ENCODE measurements at places on chromosomes 7 and 10.

- DNase-seq: no peak
Observed at GRCh38 chr7:138705167-138705566, 4.0 kb upstream of the SVOPL start.

GRCh38 chr7:164882-165660 is 27.3 kb upstream of the FAM20C start:
- DNase-seq: no peak

- DNase-seq: no peak
Observed at GRCh38 chr7:35035511-35035961, 1.7 kb downstream of the DPY19L1 start.

- DNase-seq: no peak
Observed at GRCh38 chr7:96837593-96837992, 127.9 kb upstream of the SEM1 start.

- no peak for DNase-seq
Observed at GRCh38 chr10:125023255-125023654, 81.3 kb downstream of the ZRANB1 start.

GRCh38 chr10:42951486-42952251 is 125.2 kb upstream of the RET start:
- no peak for DNase-seq

GRCh38 chr10:119252470-119253151 is 45.2 kb downstream of the GRK5 start:
- no peak for DNase-seq

- DNase-seq: no peak
Observed at GRCh38 chr10:6347391-6347951, 144.7 kb downstream of the PFKFB3 start.

- no peak for DNase-seq
Observed at GRCh38 chr10:106925191-106925590, 239.3 kb downstream of the SORCS1 start.

DNA sequence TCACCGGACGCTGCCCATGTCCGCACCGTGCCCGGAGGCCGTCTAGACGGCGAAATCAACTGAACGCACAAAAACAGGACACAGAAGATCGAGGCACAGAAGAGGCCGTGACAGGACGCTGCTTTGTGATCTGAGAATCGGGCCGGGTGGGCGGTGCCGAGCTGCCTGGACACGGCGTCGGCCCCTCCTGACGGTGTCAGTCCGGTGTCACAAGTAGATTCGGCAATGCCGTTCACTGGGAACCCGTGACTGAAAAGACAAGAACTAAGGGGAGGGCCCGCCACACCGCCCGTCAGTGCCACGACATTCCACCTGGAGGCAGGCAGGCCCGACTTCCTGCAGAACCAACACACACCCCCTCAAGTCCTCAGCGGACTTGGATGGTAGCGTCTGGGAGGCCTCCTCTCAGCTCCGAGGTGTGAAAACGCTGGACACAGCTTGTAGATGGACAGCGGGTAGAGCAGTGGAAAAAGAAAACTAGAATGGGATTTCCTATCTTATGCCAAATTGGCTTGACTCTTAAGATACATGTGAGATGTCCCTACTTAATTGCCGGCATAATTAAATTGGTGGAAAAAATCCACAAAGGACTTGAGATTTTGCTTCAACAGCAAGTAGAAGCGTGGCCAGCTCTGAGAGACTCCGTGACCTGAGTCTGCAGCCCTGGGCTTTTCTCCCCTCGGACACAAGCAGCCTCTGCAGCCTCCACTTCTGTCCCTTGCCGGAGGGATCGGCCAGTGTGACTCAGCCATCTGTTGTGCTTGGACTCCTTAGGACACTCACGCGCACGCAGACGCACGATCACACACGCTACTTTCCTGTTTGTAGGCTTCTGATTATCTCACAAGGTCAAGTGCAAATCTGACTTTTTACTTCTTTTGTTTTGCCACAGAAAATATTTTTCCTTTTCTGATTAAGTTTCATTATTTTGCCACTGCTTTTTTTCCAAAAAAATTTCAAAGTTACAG is 269.0 kb downstream of the DIP2C start:
- DNase-seq: no peak

DNA sequence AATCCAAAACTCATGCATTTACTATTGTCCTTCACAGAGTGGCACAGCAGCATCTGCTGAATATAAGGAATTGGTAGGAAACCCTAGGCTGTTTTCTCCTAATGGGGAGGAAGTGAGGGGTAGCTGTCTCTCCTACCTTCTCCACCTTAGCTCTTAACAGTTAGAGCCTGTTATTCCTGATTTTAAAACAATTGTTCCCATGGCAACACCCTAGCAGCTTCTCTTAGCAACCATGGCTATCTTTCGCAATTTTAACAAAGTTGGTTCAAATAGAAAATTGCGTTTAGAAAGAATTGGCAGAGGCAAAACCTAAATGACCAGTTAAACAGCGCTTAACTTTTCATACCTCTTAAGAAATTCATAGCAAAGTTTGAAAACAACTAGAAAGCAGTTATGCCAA is 603.4 kb upstream of the AUTS2 start:
- no peak for DNase-seq

GRCh38 chr10:62637249-62638061 is 167.1 kb upstream of the ADO start:
- DNase-seq: peak; percentile 12

GRCh38 chr7:135600226-135600625 is 42.5 kb downstream of the NUP205 start:
- DNase-seq: no peak

- DNase-seq: no peak
Observed at GRCh38 chr7:6246251-6246917, 26.0 kb downstream of the CYTH3 start.

GRCh38 chr7:127588697-127589482 is 679 bp downstream of the ARF5 start:
- peak; percentile 74 for DNase-seq

DNA sequence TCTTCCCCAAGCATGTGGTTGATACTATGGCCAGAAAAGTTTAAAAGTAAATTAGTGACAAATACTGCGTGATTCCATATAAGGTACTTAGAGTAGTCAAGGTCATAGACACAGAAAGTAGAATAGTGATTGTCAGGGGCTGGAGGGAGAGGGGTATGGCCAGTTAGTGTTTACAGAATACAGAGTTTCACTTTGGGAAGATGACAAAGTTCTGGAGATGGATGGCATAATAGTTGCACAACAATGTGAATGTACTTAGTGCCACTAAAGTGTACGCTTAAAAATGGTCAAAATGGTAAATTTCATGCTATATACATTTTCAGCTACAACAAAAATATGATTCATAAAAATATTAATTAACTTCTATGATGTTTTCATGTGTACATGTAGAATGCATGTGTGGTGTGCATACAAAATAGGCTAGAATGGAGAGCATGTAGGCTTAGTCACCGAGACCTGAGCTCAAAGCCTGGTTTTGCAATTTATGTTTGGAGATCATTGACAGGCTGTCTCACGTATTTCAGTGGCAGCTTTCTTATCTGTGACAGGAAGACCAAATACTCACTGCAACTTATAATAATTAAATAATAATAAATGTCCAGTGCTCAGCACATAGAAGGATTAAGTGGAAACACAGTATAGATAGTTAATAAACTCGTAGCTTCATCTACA is 625.6 kb downstream of the SUGCT start:
- no peak for DNase-seq

DNA sequence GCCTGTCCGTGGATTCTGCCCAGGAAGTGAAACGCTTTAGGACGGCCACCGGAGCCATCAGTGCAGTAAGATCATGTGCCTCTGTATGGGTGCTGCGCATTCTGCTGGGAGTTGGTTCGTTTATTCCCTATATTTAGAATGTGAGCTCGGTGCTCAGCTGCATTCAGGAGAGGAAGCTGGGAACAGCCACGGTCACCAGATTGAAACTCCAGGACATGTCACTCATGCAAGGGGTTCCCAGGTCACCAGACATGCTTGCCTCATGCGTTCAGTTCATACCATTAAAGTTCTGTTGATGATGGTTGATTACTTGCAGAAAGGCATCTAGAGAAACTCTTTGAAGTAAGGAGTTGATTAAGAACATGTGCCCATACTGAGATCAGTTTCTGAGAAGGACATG is 78.1 kb downstream of the TRRAP start:
- DNase-seq: no peak

DNA sequence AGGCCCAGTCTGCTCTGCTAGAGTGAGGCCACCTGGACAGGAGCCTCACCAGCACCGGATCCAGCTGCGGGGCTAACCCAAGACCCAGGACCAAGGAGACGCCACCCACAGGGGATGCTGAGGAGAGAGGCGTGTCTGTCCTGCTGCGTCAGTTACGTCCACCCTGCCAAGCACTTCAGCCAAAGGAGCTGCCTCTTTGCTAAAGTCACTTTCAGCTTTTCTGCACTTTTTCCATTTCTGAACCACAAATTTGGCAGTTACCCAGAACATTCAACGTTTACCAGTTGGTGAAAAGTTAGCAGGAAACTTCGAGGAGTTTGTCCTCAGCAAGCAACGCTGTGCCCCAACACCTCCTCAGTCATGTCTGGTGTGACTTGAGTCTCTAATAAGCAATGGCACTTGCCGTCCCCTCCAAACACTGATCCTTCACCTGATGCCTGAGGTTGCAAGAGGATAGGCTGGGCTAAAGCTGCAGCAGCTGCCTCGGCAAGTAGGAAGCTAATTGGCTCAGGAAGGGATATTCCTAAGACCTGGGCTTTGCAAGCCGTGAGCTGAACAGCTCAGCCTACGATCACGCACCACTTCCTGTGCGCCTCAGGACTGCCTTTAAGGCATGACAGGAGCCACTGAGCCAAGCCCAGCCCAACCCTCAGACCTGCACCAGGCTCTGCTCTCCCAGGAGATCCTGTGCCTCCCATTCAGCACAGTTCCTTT is 40.1 kb downstream of the KCNH2 start:
- DNase-seq: no peak

DNA sequence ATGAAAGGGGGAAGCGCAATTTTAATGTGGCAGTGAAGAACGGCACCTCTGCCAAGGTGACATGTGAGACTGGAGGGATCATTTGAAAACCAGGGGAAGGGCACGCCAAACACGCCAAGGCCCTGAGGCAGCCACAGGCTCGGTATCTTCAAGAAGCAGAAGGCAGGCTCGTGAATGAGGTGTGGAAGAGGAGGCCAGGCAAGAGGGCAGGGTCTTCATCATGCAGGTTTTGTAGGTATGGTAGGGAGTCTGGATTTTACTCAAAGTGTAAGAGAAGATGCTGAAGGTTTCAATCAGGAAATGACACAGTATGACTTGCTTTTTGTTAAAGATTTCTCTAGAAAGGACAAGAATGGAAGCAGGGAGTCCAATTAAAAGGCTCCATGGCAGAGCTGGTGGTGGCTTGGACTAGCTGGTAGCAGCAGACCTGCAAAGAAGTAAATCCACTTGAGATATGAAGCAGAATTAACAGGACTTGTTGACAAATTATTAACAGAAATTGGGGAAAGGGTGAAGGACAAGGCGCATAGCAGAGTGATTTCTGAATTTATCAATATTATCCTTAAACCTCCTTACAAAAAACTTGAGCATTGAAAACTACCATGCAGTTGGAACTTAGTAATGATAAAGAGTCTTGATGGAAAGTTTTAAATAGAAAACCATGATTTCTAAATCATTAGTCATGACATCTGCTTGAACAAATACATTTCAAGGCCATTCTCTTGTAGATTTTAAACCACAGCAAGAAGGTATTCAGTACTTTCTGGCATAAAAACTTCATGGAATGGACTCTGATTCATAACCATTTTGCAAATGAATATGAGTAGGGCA is 70.4 kb downstream of the COA1 start:
- DNase-seq: no peak

- DNase-seq: no peak
Observed at GRCh38 chr10:52220947-52221346, 93.1 kb upstream of the DKK1 start.

GRCh38 chr10:118392761-118393160 is 50.6 kb upstream of the FAM204A start:
- no peak for DNase-seq

- no peak for DNase-seq
Observed at GRCh38 chr10:6694447-6695140, 114.5 kb upstream of the PRKCQ start.

- DNase-seq: no peak
Observed at GRCh38 chr10:132987671-132988571, 45.6 kb upstream of the CFAP46 start.

DNA sequence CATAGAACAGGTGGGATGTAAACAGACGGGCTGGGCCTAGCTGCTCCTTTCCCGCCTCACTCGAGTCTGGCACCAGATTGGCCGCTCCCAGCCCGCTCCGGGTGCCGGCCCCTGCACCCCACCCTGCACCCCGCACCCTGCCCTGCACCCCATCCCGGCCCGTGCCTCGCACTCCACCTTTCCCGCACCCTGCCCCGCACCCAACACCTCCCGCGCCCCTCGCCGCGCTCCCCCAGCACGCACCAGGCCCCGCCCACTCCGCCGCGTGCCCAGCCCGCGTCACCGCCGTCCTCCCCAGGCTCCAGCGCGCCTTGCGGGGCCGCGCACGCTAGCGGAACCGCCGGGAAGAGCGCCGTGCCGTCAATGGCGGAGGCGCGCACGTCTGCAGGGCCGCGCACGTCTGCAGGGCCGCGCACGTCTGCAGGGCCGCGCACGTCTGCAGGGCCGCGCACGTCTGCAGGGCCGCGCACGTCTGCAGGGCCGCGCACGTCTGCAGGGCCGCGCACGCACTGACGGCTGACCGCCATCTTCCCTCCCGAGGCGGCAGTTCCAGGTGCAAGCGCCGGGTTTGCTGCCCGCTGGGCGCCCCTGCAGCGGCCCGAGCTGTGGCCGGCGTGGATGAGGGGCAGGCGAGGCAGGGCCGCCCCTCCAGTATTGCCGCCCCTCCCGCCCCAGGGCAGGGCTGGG is at the start of gene UBE3C:
TSS of gene UBE3C (plus strand) at position 503 of the 687 bp plus-strand sequence. CDS start 347 bp downstream, outside the sequence.
- peak; percentile 96 for DNase-seq

GRCh38 chr7:8209353-8209752 is 52.6 kb downstream of the ICA1 start:
- no peak for DNase-seq

DNA sequence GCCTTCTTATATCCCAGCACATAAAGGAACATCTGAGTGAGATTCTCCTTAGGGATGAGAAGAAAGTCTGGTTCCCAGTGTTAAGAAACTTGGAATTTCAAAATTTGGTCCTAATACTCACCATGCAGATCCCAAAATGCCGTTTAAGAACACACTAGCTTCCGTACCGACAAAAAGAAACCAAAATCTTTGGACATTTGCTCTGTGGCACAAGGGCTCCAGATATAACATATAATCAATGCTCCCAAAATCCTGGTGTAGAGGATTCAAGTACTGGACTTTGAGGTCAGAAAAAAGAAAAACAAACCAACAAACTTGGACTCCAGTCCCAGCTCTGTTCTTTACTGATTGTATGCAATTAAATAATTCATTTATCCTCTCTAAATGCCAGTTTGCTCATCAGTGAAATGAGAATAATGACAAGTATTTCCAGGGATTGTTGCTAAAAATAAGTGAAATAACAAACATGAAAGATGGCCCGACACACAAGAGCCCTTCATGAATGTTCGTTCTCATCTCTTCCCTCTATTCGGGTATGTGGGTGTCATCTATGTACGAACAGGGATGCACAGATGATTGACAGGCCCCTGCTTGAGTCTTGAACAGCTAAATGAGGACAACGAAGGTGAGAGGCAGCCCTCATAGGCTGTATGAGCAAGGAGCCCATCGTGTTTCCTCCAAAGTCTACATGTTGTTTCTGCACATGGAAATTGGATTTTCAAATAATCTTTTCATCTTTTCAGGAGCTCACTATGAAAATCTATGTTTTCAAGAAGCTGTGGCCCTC is 48.6 kb upstream of the NEBL start:
- no peak for DNase-seq

Data from erythroblast (primary cell).